Heart right ventricle (tissue), 16 donors: ENCODE measurements at places on chromosomes 12 and 14. TPM values are rescaled to one million over a fixed set of nuclear protein-coding genes. Genes with fewer than 3 reads are reported as not detected.

KCNC2 gene
- total RNA-seq = not detected

PIWIL1 gene
- not detected for total RNA-seq

CCDC88C gene
- total RNA-seq = 3.0 TPM

SMOC1 gene
- 1.6 TPM for total RNA-seq

DNA sequence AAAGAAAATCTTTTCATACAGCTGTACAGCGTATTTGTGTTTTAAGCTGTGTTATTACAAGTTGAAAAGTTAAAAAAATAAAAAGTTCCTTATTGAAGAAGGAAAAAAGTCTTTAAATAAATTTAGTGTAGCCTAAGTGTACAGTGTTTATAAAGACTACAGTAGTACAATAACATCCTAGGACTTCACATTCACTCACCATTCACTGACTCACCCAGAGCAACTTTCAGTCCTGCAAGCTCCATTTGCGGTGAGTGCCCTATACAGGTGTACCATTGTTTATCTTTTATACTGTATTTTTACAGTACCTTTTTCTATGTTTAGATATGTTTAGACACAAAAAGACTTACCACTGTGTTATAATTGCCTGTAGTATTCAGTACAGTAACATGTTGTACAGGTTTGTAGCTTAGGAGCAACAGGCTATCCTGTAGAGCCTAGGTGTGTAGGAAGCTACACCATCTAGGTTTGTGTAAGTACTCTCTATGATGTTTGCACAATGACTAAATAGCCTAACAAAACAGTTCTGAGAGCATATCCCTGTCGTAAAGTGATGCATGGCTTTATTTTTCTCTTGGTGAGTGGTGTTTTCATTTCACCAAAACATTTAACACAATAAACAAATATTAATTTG lies 275.2 kb downstream of the DACT1 start:
- no peaks in the 10 kb centered on the region for H3K36me3 ChIP-seq
- H3K4me1 ChIP-seq = no peaks in the 10 kb centered on the region
- no peak overlapping the region for H3K4me3 ChIP-seq

DNA sequence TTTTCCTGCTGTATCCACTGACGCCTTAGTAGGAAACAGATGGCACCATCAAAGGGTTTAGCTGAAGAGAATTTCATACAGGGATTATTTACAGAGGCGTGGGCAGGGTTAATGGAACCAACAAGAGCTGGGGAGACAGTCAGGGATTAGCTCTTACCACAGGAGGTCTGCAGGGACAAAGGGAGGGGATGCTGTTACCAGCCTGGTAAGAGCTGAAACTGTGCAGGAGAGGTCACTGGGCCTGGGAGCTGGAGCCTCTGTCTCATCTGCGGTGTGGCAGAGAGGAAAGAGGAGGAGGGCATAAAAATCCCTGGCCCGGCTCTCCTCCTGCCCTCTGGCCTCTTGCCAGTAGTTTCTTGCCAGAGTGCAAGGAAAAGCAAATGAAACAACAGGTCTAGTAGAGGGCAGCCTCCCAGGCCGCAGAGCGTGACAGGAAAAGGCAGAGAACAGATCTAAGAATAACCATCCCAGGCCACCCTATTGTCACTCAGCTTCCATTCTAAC lies 18.9 kb upstream of the POC1B start:
- no peaks in the 10 kb centered on the region for H3K27me3 ChIP-seq
- H3K4me3 ChIP-seq = no peak overlapping the region
- DNase-seq = peak; percentile 64
- H3K36me3 ChIP-seq = no peaks in the 10 kb centered on the region
- H3K27ac ChIP-seq = peak overlapping the region; percentile 66
- peaks cover 14% of the 10 kb centered on the region for H3K4me1 ChIP-seq

- H3K27ac ChIP-seq = no peak overlapping the region
- no peak overlapping the region for H3K4me3 ChIP-seq
- no peaks in the 10 kb centered on the region for H3K27me3 ChIP-seq
- peaks cover 12% of the 10 kb centered on the region for H3K4me1 ChIP-seq
These were observed 149.5 kb upstream of the KRR1 start for GRCh38 chr12:75660805-75661404.

DNA sequence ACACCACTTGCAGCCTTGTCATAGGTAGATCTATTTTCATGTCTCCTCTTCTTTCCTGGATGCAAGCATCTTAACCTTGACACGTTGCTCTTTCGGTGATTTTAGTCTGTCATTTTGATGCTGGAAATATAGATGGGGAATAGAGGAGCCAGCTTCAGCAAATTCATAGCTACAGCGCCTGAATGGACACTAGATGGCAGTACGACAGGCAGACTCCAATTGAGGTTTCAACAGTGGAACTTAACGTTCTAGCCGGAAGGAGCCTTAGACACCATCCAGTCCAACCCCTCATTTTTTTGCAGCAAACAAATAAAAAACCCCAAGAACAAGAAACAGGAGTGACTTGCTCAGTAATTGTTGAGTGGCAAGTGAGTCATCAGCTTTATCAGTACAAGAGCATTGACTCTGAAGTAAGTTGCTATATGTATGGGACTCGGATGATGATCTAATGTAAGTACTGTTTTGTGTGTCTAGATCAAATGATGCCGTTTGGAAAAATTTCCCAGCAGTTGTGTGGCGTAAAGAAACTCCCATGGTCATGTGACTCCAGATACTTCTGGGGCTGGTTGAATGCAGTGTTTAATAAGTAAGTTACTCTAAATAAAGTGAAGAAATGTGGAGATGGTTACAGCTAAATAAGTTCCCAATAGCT lies 9.0 kb downstream of the DMAC2L start:
- no peaks in the 10 kb centered on the region for H3K27me3 ChIP-seq
- peak overlapping the region; percentile 39 for H3K4me3 ChIP-seq
- H3K4me1 ChIP-seq = no peaks in the 10 kb centered on the region
- no peak for DNase-seq
- peak overlapping the region; percentile 6 for H3K27ac ChIP-seq

DNA sequence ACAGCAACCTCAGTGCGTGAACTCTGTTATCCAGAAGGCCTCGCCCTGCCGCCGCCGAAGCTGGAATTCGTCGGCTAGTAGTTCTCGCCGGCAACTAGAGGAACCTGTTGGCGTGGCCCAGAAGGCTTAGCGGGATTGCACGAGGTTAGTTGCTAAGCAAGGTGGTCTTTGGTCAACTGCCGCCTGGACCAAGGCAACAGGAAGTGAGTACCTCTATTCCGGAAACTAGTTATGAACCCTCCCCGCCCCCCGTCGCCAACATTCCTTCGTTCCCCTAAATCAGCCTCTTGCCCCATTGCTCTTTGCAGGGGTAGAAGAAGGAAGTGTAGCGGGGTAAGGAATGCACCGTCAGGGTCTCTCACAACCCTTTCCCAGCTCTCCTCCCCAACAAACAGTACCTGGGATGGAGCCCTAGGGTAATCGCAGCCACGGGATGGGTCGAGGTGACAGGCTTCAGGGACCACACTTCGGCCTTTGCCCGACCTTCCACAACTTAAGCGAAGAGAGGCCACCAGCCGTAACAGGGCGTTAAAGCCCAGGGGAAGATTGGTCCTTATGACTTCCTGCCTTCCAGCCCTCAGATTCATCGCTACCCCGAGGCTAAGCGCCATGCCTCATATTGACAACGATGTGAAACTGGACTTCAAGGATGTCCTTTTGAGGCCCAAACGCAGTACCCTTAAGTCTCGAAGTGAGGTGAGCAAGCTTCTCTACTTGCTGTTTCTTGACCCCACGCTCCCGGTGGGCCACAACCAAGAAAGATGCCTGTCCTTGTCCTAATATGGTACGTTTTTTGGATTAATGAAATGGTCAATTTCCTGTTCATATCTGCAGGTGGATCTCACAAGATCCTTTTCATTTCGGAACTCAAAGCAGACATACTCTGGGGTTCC lies at the start of gene GMPR2:
GMPR2 (plus strand) TSS at position 285 of the 893 bp plus-strand sequence; CDS start at position 610, 325 bp downstream.
- H3K27ac ChIP-seq = peak within 1 kb of the TSS; percentile 91
- peak within 1 kb of the TSS; percentile 91 for H3K4me3 ChIP-seq
- peaks cover 23% of the 10 kb centered on the region for H3K4me1 ChIP-seq
- peaks cover 23% of the 10 kb centered on the region for H3K36me3 ChIP-seq
- H3K27me3 ChIP-seq = no peaks in the 10 kb centered on the region
